ENCODE measurements at places on chromosomes 1 and 21.

GRCh38 chr1:41589395-41589794, 104.9 kb upstream of the EDN2 start:
- no peak for DNase-seq

DNA sequence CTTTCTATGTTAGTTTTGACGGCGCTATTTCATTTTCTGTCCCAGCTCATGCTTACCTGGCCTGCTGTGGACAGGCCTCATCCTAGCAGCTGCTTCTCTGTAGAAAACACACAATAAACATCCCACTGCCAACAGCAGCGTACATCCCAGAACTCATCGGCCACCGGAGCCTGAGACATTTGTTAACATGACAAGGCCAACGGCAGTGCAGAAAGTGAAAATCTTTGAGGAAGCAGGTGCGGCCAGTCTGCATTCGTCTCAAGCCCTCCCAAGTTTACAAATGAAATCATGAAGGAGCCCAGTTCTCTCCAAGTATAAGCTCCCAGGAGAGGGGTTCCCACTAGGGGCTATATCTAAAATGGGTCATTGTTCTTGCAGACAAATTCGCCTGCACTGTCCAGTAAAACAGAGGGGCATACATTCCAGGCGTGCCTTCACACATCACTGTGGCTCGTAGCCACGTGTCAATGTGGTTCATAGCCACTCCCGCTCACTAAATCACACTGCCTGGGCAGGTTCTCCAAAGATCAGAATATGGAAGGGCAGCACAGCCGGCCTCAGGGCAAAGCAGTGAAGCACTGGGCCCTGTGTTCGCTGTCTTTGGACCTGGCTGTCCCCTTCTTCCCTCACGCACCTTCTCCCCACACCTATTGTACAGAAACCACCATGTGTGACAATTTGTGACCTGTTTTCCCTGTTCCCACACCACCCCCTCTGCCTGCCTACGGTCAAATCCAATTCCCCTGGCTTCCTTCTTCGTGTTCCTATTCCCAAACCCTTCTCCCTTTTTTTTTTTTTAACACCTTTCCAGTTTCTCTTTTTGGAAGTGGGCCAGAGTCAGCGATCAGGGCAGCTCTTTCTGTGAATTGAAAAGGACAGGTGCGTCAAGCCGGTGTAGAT, 27.0 kb upstream of the ABCG1 start:
- no peak for DNase-seq

- peak; percentile 85 for DNase-seq
These were observed 893 bp downstream of the RCC2 start for GRCh38 chr1:17438318-17439249.

GRCh38 chr1:48216941-48217340, 5.6 kb upstream of the SLC5A9 start:
- DNase-seq, result no peak

GRCh38 chr1:78070758-78071157, 25.0 kb downstream of the GIPC2 start:
- no peak for DNase-seq

DNA sequence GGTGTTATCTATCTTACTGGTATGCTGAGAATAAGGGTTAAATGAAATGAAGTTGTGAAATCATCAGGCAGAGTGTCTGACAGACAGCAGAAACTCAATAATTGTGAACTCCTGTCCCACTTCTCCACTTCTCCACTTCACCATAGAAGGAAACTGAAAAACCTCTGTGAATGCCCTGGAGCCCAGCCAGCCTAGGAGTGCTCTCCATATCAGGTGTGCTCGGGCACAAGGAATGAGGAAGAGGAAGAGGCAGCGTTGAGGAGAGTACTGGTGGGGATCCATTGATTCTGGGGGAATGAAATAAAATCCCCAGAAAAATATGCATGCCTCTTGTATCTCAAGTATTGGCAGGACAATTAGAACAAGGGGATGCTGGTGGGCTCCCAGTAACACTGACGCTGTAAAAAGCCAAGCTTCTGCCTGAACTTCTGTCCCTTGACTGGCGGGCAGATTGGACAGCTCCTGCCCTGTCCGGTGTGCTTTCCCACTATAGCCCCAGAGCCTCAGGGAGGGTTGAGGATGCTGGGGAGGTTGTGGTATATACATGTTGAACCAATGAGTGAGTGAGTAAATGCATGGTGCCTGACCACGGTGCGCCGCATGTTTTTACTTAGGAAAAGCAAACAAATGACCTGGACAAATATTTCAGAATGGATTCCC, 47.7 kb downstream of the NMNAT2 start:
- DNase-seq, result no peak

GRCh38 chr1:213369465-213369864, 318.4 kb downstream of the RPS6KC1 start:
- no peak for DNase-seq

GRCh38 chr1:182974506-182975191, 21.7 kb upstream of the SHCBP1L start:
- no peak for DNase-seq

- DNase-seq, result peak; percentile 86
These were observed 45.5 kb downstream of the CD46 start for GRCh38 chr1:207797229-207797973.

DNA sequence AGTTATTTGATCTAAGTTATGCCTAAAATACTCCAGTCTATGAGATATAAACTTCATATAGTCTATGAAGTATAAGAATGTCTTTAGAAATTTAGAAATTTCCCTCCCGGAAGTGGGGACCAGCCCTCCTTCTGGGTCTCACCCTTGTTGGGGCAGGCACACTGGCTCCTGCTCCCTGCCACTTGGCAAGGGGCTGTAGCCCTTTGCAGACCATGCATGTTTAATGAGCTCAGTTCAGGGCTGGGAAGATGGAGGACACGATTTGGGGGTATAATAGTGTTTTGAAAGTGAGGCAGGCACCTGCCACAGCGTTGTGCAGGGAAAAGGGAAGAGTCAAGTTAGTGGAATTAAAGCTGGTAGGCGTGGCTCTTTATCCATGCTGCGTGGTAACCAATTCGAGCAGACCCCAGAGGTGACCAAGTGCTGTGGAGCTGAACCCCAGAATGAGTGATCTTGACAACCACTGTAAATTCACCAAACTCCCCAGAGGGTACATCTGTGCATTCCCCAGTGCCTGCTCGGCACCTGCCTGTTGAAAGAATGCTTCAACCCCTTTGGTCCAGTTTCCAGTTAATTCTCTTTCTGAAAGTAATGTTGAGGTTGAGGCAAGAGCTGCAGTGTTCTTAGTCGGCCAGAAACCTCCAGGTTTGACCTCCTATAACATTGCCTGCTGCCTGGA, 79.6 kb downstream of the DOP1B start:
- no peak for DNase-seq
